ENCODE measurements at places on chromosomes 1 and 21.
A peak's percentile ranks its signal among the peaks of the same experiment; 100 is the strongest.

DNA sequence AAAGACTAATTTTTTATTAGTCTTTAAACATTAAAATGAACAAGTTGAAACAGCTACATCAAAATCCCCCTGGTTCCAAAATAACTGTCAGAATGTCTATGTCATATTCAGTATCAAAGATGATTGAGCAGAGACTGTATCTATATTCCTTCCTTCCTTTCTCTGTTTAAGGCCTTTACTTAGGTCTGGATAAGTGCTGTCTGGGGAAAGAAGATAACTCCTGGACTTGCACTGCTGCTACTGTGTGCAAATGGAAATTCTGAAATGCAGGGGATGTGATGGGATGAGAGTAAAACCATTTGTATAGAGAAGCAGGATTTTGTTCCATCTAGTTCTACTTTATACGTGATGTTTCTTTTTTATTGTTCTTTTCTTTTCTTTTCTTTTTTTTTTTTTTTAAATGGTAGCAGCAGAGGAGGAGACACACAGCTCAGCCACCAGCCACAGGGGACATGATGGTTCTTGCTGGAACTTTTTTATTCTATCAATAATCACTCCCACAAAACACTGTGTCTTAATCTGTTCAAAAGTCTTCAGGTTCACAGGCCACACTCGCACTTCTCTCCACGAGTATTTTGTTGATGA is 33.6 kb upstream of the FOXE3 start:
- no peak for DNase-seq
- no peak overlapping the region for H3K4me3 ChIP-seq
- H3K4me1 ChIP-seq: no peaks in the 10 kb centered on the region
- no peaks in the 10 kb centered on the region for H3K27me3 ChIP-seq
- H3K36me3 ChIP-seq: peaks cover 4% of the 10 kb centered on the region

- DNase-seq: no peak
- peaks cover 11% of the 10 kb centered on the region for H3K4me1 ChIP-seq
- no peak overlapping the region for H3K27ac ChIP-seq
- H3K36me3 ChIP-seq: no peaks in the 10 kb centered on the region
- no peaks in the 10 kb centered on the region for H3K27me3 ChIP-seq
- no peak overlapping the region for H3K4me3 ChIP-seq
Measured at GRCh38 chr1:94855307-94855700, 35.1 kb downstream of the SLC44A3 start.

DNA sequence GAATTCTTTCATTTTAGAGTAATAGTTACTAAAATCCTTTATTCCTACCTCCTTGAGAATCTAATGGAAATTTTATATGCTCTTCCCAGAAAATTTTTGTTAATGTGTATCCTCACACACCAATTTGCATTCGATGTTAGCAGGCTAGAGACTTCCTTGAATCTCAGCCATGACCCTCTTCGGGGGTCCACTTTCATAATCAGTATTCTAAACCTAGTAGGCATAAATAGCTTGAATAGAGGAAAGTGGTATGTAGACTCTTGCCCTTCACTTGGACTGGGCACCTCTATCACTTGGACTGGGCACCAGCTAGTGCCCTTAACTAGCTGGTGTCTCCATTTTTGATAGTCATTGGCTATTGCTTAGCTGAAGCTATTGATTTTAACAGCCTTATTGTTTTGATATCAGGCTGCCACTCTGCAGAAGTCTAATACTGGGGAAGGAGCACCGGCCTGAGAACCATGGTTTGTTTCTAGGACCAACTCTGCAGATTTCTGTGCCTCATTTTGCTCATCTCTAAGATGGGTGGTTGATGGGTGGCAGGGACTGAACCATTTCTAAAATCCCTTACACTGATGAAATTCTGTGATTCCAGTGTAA is 42.8 kb downstream of the MRPL39 start:
- peaks cover 8% of the 10 kb centered on the region for H3K4me1 ChIP-seq
- no peak overlapping the region for H3K4me3 ChIP-seq
- DNase-seq: no peak

DNA sequence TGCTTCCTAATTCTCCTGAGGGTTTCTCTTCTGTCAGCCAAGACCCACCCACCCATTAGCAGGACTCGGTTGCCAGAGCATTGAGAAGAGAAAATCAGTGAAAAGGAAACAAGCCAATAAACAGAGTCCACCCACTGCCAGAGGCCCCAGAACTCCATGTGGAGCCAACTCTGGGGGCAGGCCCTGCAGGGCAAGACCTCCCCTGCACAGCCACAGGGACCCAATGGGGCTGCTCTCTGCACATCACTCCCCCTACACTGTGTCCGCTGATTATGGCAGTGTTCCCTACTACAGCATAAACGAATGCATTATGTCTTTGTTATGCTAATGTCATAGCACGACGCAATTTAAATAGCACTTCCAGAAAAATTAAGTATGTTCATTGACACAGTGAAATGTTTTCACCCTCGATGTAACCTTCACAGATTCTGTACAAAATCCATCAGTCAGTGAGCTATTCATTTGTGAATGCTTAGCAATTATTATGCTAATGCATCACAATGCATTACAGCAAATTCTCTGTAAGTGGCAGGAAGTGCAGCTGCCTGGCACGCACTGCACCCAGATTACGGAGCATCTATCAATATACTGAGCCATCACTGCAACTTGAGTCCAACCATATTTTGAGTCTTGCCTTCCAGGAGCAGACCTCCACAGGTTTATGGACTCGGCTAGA is 56.4 kb downstream of the GRIK3 start:
- no peaks in the 10 kb centered on the region for H3K27me3 ChIP-seq
- H3K36me3 ChIP-seq: no peaks in the 10 kb centered on the region
- H3K4me1 ChIP-seq: peaks cover 8% of the 10 kb centered on the region
- no peak overlapping the region for H3K4me3 ChIP-seq
- H3K27ac ChIP-seq: no peak overlapping the region

DNA sequence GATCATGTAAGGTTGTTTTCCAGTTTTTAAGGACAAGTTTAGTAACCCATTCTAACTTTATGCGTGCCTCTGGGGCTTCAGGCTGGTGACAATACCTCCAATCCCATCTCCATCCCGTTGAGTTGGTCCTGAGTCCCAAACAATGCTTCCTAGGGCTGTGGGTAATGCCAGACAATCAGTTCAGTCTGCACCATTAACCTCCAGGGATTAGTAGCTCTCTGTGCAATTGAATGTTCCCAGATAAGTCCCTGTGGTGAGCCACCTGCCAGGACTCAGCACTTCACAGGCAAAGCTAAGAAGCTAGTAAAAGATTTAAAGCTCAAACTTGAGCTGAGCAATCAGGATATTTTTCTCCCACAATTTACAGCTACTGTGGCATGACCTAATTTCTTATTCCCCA is 462.2 kb upstream of the PTBP2 start:
- no peaks in the 10 kb centered on the region for H3K27me3 ChIP-seq
- DNase-seq: no peak
- H3K4me1 ChIP-seq: no peaks in the 10 kb centered on the region
- no peaks in the 10 kb centered on the region for H3K36me3 ChIP-seq
- H3K27ac ChIP-seq: no peak overlapping the region
- H3K4me3 ChIP-seq: no peak overlapping the region

GRCh38 chr21:34593423-34593822 is 21.5 kb downstream of the RCAN1 start:
- DNase-seq: no peak
- H3K27me3 ChIP-seq: no peaks in the 10 kb centered on the region
- H3K36me3 ChIP-seq: no peaks in the 10 kb centered on the region
- H3K4me3 ChIP-seq: no peak overlapping the region
- H3K4me1 ChIP-seq: peaks cover 18% of the 10 kb centered on the region

DNA sequence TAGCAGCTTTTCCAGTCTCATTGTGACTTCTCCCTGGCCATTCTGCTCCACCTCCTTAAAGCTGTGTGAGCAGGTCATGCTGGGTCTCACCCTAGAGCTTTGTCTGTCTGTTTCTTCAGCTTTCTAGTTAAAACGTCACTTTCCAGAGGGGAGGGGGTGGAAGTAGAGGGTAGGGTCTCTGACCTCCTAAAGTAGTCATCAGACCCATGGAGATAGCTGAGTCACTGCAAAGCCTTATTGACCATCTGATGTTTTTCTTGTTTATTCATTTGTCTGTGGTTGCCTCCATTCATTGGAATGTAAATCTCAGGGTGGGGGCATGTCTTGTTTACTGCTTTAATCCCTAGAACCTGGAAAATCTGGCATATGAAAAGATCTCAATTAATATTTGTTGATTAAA is 52.7 kb downstream of the ELF3 start:
- no peaks in the 10 kb centered on the region for H3K36me3 ChIP-seq
- no peak for DNase-seq
- H3K4me3 ChIP-seq: no peak overlapping the region

DNA sequence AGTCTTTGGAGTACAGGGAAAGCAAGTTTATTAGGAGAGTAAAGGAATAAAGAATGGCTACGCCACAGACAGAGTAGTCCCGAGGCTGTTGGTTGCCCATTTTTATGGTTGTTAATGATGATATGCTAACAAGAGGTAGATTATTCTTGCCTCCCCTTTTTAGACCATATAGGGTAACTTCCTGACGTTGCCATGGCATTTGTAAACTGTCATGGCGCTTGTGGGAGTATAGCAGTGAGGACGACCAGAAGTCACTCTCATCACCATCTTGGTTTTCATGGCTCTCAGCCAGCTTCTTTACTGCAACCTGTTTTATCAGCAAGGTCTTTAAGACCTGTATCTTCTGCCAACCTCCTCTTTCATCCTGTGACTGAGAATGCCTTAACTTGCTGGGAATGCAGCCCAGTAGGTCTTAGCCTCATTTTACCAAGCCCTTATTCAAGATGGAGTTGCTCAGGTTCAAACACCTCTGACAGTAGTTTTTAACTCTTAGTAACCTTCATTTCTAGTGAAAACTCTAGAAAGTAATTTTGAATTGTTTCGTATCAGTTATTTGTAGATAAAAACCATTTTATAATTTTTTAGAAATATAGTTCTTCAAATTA is 26.2 kb downstream of the TCP10L start:
- no peak overlapping the region for H3K27ac ChIP-seq
- no peak overlapping the region for H3K4me3 ChIP-seq
- H3K36me3 ChIP-seq: no peaks in the 10 kb centered on the region
- no peaks in the 10 kb centered on the region for H3K4me1 ChIP-seq
- DNase-seq: no peak

- H3K4me1 ChIP-seq: no peaks in the 10 kb centered on the region
- H3K27me3 ChIP-seq: no peaks in the 10 kb centered on the region
- peak; percentile 23 for DNase-seq
- no peak overlapping the region for H3K4me3 ChIP-seq
- H3K36me3 ChIP-seq: peaks cover 9% of the 10 kb centered on the region
- no peak overlapping the region for H3K27ac ChIP-seq
Measured at GRCh38 chr1:226233293-226233692, 9.8 kb downstream of the MIXL1 start.

GRCh38 chr21:27154451-27155129 is 187.7 kb upstream of the ADAMTS5 start:
- no peak for DNase-seq
- H3K4me3 ChIP-seq: no peak overlapping the region
- H3K36me3 ChIP-seq: no peaks in the 10 kb centered on the region
- no peak overlapping the region for H3K27ac ChIP-seq
- no peaks in the 10 kb centered on the region for H3K27me3 ChIP-seq

GRCh38 chr1:7458946-7459345 is 312.1 kb upstream of the VAMP3 start:
- no peaks in the 10 kb centered on the region for H3K27me3 ChIP-seq

DNA sequence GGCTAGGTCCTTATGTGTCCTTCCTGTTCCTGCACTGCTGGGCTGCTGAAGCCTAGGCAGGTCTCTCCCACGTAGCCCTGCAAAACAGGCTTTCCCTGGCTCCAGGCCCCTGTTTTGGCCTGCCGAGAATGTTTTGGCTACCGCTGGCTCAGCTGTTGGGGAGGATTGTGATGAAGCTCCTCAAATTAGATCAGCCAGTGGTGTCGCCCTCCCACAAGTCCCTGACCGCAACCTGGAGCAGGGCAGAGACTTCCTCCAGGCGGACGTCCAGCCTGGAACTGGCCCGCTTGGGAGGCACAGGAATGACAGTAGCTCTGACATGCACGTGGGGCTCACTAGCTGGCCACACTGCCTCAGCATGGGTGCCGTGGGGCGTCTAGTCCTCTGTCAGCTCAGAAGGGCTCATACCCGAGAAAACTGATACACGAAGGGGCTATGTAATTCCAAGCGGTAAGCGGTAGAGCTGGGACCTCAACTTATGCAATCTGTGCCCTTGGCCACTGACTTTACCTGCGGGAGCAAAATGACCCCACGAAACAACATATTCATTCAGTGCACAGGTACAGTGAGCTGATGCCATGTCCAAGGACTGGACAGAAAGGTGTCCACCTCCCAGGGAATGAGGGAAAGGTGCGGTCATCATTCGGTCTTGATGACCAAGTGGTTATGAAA is 26.6 kb downstream of the DHRS3 start:
- peaks cover 18% of the 10 kb centered on the region for H3K4me1 ChIP-seq
- no peak overlapping the region for H3K27ac ChIP-seq
- DNase-seq: no peak
- no peaks in the 10 kb centered on the region for H3K36me3 ChIP-seq
- H3K4me3 ChIP-seq: no peak overlapping the region
- H3K27me3 ChIP-seq: no peaks in the 10 kb centered on the region

DNA sequence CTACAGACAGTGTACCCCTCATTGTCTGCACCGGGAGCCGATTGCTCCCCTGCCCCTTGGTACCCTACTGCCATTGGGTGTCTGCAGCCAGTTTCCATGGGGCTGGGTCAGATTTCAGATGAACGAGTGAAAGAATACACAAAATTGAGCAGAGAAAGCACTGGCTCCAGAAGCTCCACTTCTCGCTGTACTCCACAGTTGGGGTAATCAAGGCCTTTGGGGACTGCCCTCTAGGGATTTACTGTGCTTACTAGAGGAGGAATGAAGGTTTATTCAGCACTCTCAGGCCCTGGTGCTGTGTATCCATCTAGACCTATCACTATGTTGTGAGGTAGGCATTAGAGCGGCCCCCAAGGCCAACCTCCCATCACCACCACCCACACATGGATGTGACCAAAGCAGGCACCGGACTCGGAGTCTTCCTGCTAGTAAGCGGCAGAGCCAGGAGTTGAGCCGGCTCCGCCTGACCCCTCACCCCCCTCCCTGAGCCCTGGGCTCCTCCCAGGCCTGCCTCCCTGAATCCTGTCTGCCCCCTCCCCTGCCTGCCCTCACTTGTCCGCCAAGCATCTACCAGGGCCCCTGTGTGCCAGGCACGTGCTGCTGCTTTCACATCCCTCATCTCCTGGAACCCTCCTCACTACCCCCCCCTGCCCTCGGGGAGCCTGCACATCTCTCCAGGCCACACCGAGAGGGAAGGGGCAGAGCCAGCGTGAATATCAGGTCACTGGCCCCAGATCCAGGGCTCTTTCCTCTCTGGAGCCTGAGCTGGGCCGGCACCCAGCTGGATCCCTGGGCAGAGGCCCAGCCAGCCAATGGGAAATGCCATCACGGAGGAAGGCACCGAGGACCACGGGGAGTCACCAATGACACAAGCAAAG is 23.3 kb downstream of the KCNN3 start:
- no peaks in the 10 kb centered on the region for H3K27me3 ChIP-seq
- no peak overlapping the region for H3K4me3 ChIP-seq
- DNase-seq: no peak

- H3K27me3 ChIP-seq: no peaks in the 10 kb centered on the region
- no peaks in the 10 kb centered on the region for H3K36me3 ChIP-seq
- no peak overlapping the region for H3K27ac ChIP-seq
- H3K4me3 ChIP-seq: no peak overlapping the region
Measured at GRCh38 chr1:245188403-245188802, 33.6 kb downstream of the KIF26B start.

GRCh38 chr1:191907121-191907520 is 251.1 kb upstream of the RGS18 start:
- no peak overlapping the region for H3K4me3 ChIP-seq
- H3K4me1 ChIP-seq: no peaks in the 10 kb centered on the region
- no peak overlapping the region for H3K27ac ChIP-seq
- no peaks in the 10 kb centered on the region for H3K27me3 ChIP-seq
